ENCODE measurements at places on chromosomes 2 and 18.

DNA sequence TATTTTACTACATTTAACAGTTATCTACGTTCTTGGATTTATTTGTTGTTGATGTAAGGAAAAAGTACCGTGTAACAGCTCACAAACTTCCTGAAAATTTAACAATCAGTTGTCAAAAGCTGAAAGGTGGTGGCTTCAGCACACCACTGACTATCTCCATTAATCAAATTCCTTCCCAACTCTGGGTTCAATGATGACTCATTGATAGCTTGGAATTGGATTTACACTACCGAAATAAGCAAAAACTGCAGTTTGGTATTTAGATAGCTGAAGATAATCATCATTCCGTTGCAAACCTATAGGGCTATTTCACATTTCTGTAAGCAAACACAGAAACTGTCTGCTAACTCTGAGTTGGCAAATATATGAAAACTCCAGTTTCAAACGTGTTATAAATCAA is 322.3 kb upstream of the TFPI start:
- no peak for DNase-seq

GRCh38 chr2:166148500-166149400 is 20.9 kb upstream of the SCN1A start:
- DNase-seq: no peak

DNA sequence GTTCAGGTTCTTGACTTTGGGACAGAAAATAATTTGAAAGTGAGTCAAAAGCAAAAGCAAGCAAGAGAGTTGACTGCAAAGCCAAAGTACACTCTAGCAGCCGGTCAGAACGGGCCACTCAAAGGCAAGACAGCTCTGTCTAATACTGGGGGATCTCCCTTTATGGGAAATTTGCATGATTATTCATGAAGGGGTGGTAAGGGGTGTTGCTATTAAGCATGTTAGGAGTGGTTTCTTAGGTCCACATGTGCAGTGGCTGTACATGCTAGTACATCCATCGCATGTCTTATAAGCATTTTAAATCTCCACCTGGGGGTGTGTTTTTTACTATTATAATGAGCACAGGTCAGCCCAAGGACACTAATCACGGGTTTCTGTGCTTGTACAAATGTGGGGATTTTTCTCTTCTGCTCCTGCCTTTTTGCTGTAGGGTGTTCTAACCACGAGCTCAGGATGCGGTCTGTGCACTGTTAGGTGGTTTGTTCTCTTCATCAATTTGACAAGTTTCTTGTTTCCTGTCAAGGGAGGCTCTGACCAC is 60.2 kb upstream of the SPP2 start:
- no peak for DNase-seq

GRCh38 chr2:120052597-120052996 is 39.7 kb downstream of the EPB41L5 start:
- DNase-seq: no peak

DNA sequence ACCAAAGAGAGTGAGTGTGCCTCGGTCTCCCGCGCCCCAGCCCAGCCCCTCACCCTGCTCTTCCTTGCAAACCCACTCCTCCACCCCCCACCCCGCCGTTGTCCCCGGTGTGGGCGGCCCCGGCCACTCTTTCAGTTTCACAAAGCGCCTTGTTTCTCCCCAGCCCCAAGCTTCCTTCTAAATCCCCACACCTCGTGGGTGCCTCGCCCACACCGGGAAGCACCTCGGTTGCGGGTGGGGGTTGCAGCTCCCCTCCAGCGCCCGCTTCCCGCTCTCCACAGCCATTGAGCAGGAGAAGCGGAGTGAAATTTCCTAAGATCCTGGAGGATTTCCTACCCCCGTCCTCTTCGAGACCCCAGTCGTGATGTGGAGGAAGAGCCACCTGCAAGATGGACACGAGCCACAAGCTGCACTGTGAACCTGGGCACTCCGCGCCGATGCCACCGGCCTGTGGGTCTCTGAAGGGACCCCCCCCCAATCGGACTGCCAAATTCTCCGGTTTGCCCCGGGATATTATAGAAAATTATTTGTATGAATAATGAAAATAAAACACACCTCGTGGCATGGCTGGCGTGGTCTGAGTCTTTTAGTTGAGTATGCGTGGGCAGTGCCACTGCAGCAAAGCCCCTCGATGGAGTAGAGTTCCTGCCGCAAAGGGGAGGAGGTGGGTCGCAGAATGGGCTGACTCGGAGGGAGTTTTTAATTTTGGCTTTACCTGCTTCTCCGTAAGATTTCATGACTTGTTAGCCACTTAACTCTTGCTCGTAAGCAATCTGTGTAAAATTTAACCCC is 848 bp downstream of the TMSB10 start:
- no peak for DNase-seq

GRCh38 chr2:199455210-199455544 is 2.6 kb downstream of the SATB2 start:
- no peak for DNase-seq

DNA sequence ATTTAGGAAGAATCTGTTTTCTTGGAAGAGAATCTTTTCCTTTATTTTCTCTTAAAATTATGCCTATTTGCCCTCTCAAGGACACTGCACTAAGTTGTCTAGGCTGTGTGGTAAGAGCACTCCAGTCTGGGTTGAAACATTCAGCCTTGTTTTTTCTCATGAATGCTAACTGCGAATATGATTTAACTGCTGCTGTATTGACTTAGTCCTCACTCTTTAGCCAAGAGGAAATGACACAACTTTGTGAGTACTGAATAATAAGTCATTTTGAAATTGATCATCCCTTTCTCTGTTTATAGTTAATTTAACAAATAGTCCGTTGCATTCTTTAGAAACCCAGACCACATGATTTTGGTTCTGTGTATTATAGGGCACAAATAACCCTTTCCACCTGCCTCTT is 4.5 kb upstream of the RND3 start:
- no peak for DNase-seq

GRCh38 chr2:236286873-236287545 is 22.8 kb upstream of the ASB18 start:
- no peak for DNase-seq

- DNase-seq: no peak
These were observed 15.4 kb upstream of the IGFBP5 start for GRCh38 chr2:216710551-216711301.
